ENCODE measurements at places on chromosomes 7 and 10.

DNA sequence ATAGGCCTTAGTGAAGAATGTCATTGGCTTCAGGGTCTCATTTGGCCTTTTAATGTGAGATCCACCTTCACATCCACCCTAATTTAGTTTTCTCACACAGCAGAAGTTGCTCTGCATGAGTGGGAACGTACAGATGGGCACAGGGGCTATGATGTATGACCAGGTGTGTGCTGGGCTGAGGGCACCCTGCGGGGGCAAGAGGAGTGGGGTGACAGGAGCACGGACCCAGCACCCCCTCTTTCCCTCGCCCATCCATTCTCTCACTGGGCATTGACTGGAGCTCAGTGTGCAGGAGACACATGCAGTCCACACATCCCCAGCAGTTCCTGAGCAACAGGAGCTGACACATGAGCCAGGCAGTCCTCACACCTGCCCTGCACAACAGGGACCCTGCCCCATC is 95.1 kb upstream of the PPP2R2D start:
- no peak for DNase-seq

DNA sequence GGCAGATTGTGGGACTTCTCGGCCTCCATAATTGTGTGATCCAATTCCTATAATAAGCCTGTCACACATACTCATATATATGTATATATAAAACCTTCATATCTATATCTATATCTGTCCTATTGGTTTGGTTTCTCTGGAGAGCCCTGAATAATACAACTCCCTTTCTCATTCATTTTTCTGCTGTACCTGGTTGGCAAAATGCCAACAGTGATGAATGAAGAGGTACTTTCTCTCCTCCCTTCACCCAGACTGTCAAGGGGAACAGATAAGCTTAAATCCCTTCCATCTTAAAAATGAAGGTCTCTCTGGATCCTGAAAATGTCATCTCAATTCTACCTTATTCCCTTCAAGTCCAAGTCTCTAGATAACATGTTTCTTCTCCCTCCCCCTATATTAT is 60.3 kb upstream of the FOXP2 start:
- DNase-seq: no peak

DNA sequence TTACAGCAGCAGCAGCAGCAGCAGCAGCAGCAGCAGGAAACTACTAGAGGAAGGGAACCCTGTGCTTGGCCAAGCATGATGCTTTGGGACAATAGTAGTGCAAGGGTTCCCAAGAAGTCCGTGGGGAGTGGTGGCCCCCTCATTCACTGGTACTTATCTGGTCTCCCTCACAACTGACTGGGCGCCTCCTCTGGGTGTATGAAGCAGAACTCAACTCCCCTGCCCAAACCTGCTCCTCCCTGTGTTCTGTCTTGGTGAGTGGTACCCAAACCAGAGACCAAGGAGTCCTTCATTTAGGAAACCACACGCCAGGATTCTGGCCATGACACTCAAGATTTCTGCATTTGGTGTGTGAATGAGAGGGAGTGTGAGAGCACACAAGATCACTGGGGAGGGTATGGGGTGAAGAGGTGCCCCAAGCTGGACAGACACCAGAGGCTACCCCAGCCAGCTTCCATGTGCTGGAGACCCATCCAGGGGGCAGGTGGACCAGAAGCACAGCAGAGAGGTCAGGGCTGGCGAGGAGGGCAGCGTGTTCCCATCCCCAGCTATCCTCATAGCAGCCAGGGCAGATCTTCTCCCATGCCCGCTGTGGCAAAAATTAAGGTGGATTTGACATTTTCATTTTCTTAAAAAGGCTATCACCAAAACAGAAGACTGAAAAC is 10.6 kb upstream of the ZNF777 start:
- no peak for DNase-seq

- no peak for DNase-seq
Observed at GRCh38 chr7:105802604-105803428, 73.6 kb downstream of the ATXN7L1 start.

DNA sequence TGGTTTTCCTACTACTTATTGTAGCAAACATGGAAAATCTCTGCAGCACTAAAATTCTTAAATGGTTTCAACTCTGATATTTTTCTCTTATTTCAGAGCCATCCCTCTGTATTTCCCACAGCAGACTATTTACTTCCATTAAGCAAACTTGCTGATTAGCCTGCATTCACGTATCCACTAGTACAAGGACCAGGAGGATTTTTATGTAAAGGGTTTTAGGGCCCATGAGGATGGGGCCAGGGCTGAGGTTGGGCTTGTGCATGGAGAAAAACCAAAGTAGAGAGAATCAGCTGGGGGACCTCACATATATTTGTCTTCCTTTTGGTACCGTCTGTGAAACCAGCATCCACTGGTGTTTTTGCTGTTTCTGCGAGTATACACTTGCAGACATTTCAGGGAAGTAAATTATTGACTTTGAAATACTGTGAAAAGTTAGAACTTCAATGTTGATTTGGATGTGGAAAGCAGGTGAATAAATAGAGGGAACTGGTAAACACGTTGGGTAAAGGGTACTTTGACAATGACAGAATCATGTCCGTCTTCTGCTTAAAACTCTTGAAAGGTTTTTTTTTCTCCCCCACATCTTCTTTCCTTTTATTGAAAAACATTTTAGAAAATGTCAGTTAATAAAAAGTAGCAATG is 44.3 kb downstream of the ERLIN1 start:
- no peak for DNase-seq

- no peak for DNase-seq
Observed at GRCh38 chr10:61822096-61822495, 79.4 kb upstream of the ARID5B start.

DNA sequence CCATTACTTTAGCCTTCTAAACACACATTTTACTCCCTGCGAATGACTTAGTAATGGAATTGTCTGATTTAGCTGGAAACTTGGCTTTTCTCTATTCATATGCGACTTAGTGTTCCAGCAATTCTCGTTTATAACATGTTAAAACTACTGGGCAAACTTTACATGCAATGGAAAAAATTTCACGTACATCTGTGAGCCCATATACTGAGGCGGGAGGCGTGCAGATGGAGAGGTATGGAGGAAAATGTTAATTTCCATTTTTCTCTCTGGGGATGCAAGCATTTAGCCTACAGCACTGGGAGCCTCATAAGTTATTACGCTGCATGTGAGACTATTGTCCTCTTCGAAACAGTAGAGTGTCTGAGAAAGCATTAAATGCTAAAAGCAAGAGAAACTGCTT is 591.5 kb upstream of the ANKRD30A start:
- no peak for DNase-seq

- no peak for DNase-seq
Observed at GRCh38 chr7:135817583-135817982, 69.0 kb upstream of the FAM180A start.

DNA sequence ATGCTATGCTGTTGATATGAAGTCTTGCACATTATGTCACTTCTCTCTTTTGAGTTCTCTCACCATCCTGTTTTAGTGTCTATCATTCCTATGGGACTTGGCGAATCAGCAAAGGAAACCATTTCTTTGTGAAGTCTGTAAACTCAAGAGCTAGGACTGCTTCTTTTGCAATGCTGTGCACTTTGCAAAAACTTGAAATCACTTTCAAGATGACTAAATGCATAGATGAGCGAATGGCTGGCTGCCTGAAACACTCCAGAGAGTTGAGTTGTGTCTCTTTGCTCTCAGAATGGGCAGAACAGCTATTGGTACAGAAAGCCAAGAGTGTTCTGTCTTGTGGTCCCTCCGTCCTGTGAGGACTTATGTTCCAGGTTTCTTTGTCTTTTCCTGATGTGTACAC is 18.3 kb upstream of the ELMO1 start:
- no peak for DNase-seq

- no peak for DNase-seq
Observed at GRCh38 chr10:2925631-2926030, 141.7 kb upstream of the PFKP start.

GRCh38 chr10:75403144-75403938 is 1.8 kb upstream of the ZNF503 start:
- no peak for DNase-seq

DNA sequence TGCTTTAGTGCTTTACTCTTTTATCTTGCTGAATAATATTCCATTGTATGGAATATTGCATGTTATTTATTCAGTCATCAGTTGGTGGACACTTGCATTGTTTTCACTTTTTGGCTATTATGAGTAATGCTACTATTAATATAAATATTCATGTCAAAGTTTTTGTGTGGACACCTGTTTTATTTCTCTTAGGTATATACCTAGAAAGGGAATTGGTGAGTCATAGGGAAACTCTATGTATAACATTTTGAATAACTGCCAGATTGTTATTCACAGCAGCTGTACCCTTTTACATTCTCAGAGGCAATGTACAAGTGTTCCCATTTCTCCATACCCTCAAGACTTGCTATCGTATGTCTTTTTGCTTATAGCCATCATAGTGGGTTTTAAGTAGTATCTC is 268.7 kb downstream of the SEMA3A start:
- DNase-seq: no peak

DNA sequence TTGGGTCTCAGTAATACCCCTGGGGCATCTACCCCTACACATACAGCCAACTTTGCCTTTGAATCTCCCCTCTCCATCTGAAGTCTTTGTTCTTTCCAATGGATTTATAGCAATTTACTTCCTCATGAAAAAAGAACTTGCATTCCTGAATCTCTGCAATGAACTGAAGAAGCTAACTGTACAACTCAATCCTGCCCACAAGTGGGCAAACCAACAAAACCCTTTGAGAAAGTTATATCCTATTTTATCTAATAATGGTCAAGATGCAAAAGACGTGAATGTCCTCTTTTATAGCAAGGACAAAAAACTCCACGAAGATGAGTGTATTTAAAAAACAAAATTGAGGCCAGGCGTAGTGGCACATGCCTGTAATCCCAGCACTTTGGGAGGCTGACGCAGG is 991.3 kb downstream of the LRMDA start:
- DNase-seq: no peak

GRCh38 chr7:121138262-121138933 is 149.9 kb downstream of the CPED1 start:
- DNase-seq: no peak

DNA sequence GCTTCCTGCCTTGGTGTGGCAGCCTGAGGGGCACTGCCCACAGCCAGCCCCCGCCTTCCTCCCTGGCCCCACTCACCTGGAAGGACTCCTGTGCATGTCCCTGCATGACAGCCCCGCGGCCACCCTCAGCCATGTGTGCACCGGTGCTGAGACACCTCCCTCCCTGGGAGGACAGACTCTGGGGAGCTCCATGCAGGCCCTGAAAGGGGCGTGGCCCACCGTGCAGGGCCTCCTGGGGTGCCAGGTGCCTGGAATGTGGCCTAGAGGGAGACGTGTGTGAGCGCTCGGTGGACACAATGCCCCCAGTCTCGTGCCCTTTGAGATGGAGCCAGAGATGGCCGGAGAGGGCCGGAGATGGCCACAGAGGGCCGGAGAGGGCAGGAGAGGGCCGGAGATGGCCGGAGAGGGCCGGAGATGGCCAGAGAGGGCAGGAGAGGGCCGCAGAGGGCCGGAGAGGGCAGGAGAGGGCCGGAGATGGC is 59.1 kb upstream of the PPP2R2D start:
- DNase-seq: no peak

GRCh38 chr7:17130281-17131059 is 168.0 kb upstream of the AHR start:
- DNase-seq: no peak

GRCh38 chr10:16779384-16779915 is 37.8 kb downstream of the RSU1 start:
- peak; percentile 53 for DNase-seq

DNA sequence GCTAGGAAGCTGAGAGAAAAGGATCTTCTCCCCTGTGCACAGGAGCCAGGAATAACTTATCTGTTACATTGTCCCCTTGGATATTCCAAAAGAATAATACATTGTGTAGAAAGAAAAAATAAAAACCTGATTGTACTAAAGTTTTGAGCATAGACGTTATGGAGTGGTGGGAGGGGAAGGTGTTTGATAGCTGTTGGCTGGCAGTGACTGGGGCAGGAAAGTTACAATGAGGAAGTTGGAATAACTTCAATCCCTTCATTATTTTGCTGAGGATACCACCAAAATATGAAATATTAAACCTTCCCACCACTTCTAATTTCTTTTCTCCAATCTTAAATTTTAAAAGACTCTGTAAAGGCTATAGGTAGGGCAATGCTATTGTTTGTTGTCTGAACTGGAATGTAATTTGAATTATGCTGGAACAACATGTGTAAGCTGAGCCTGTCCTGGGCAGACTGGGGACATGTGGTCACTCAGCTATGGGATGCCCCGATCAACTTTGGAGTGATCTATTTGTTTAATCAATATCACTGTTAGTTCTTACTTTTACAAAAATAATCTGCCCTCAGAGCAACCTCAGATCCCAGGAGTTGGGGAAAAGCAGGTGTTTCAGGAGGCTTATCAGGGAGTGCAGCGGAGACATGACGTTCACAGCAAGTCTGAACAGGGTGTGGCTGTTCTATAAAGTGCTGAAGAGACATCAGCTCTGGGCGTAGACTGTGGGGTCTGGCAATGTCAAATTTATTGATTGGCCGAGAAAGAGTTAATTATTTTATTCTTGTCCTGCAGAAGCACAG is 20.8 kb downstream of the CYP3A43 start:
- DNase-seq: no peak

DNA sequence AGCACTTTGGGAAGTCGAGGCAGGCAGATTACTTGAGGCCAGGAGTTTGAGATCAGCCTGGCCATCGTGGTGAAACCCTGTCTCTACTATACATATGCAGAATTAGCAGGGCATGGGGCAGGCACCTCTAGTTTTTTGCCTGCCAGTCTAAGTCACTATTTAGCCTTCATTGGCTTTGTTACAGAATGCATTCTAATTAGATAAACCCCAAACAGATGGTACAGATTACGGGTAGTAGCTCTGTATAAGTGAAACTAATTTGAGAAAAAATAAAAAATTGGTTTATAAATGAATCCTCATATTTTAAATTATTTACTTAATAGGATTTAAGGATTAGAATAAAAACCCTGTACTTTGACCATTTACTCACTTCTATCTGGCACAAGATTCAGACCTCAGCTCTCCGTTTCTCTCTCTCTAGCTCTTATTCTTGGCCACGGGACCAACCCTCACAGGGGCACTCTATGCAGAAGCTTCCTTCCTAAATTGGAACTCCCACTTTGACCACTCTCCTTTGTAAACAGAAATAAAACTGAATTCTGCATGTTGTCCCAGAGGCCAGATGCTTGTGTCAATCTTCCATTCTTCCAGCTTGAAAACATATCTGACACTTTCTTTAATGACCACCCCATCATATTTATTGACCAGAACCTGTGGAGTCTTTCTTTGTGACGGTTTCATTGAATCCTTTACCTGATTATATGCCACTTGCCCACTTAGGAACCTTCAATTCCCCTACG is 26.8 kb downstream of the BET1 start:
- DNase-seq: no peak

- DNase-seq: no peak
Observed at GRCh38 chr10:18424200-18424599, 227.2 kb downstream of the NSUN6 start.

- DNase-seq: no peak
Observed at GRCh38 chr10:78831461-78831860, 237.3 kb upstream of the ZMIZ1 start.

DNA sequence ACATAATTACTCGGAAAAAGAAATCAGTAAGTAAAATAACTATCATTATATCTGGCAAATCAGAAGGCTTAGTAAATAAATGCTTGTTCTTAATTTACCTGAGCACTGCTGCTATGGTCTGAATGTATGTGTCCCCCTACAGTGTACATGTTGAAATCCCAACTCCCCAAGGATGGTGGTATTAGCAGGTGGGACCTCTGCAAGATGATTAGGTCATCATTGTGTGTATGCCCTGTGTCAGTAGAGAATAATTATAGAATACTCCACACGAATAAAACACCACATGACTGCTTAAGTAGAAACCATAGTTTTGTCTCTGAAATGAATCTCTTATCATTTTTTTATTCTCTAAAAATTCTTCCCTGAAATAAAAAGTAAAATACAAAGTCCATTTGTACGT is 101.6 kb downstream of the RNF133 start:
- no peak for DNase-seq

- no peak for DNase-seq
Observed at GRCh38 chr7:45975367-45975766, 54.3 kb upstream of the IGFBP3 start.

Measured in CD4-positive, alpha-beta T cell treated with Interleukin-2 at 100 ng/mL for 4 hours (primary cell).